Activated CD8-positive, alpha-beta memory T cell treated with anti-CD3 and anti-CD28 coated beads for 24 hours (primary cell): ENCODE measurements at places on chromosomes 2 and 18.

DNA sequence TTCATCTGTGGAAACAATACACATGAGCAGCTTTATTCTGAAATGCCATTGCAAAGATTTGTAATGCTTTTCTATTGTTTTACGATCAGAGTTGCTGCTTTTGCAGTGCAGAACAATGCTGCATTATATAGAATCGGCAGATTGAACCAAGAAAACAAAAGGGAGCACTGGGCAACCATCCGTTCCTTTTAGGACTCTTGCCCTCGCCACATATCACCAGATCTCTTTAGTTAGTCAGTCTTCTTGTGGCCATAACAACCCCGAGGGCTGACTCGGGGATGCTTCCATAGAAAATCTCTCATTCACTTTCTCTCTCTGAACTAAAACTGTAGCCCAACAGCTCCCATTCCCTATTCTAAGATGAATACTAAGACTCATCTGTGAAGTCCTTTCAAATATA lies 340.4 kb downstream of the NRXN1 start:
- DNase-seq = no peak

- no peak for DNase-seq
These were observed 511.5 kb downstream of the CNTNAP5 start for GRCh38 chr2:124536591-124536990.

GRCh38 chr2:233242231-233242927 lies 9.1 kb upstream of the ATG16L1 start:
- DNase-seq = no peak

GRCh38 chr2:126715111-126715510 lies 59.2 kb downstream of the GYPC start:
- no peak for DNase-seq

- no peak for DNase-seq
These were observed 180.3 kb upstream of the TACR1 start for GRCh38 chr2:75379476-75380210.

DNA sequence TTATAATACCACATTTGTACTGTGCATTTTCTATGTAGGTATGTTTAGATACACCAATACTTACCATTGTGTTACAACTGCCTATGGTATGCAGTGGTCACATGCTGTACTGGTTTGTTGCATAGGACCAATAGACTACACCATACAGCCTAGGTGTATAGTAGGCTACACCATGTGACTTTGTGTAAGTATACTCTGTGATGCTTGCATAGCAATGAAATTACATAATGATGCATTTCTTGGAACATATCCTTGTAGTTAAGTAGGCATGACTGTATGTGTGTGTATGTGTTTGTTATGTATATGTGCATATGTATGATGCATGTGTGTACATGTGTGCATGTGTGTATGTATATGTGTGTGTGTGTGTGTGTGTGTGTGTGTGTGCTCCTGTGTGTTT lies 157.6 kb downstream of the TDRD15 start:
- no peak for DNase-seq

GRCh38 chr2:37568565-37568964 lies 102.9 kb downstream of the CDC42EP3 start:
- no peak for DNase-seq

GRCh38 chr2:9110346-9110884 lies 96.2 kb upstream of the ASAP2 start:
- no peak for DNase-seq

DNA sequence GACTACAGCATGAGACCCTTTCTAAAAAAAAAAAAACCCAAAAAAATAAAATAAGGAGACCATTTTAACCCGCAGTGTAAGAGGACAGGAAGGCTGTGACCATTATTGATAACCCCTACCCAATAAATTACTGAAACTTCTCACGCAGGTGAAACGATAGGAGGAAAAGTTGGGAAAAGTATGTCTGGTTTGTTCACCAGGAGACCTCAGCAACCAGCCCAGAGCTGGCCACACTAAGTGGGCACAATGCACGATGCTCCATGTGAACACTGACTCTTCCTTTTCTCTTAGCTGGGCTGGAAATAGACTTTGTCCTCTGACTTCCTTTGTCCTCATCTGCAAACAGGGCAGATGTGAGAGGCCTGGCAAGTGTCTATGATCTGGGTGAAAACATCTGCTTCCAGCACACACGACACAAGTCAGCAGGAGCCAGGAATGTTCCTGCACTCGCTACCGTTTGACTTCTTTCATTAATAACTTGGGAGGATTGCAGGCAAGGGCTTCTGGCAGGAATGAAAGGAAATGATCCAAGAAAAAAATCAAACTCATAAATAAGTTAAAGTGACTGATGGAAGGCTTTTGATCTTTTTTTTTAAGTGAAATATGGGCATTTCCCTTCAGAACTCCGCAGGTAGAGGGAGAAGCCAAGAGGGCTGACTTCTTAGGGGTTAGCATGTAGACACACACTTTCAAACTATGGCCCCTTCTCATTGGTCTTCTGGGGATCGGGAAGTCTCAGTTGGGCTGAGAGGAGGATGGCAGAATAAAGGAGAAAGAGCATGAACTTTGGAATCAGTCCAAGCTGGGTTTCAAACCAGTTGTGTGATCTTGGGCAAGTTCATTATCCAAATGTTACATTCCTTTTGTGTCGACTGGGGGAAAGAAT lies 137.4 kb upstream of the MYCN start:
- no peak for DNase-seq

GRCh38 chr18:22018366-22018765 lies 151.0 kb upstream of the GATA6 start:
- no peak for DNase-seq

- no peak for DNase-seq
These were observed 17.4 kb downstream of the PLEKHB2 start for GRCh38 chr2:131122496-131122895.

DNA sequence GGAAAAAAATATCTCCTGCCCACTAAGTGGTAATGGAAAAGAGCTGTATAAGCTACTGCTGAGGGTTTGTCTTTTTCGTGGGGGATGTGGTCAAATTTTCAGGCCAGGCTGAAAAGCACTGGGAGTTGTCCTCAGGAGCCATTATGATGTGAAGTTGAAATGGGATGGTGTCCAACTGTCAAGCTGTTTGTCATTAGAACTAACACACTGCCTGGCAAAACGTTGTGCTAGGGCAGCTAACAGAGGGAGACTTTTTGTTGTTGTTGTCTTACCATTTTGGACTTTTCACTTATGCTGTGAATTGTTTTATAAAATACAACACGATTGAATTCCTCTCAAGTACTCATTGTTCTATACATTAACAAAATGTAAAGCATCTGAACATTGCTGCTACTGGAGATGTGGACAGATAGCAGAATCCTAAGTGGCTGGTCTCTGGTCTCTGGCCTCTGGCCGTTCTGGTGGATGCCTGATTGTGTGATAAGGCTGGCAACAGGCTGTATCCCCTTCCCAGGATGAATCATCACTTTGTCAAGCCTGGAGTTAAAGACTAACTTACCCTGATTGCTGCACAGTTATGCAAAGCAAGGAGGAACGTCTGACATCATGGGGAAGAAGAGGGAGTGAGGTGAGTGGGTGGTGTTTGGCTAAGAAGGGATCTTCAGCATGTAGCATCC lies 2.3 kb downstream of the MYO1B start:
- no peak for DNase-seq

GRCh38 chr2:72974436-72974754 lies 57.1 kb downstream of the EMX1 start:
- DNase-seq = no peak

GRCh38 chr18:75309564-75309963 lies 99.0 kb downstream of the TSHZ1 start:
- DNase-seq = no peak

- no peak for DNase-seq
These were observed at the start of gene SCG2 for GRCh38 chr2:223601932-223602666. Gene SCG2 (minus strand): TSS chr2:223602361. CDS start chr2:223599282, 3,079 bp downstream.

- DNase-seq = no peak
These were observed 15.0 kb downstream of the UBXN4 start for GRCh38 chr2:135756692-135757091.

DNA sequence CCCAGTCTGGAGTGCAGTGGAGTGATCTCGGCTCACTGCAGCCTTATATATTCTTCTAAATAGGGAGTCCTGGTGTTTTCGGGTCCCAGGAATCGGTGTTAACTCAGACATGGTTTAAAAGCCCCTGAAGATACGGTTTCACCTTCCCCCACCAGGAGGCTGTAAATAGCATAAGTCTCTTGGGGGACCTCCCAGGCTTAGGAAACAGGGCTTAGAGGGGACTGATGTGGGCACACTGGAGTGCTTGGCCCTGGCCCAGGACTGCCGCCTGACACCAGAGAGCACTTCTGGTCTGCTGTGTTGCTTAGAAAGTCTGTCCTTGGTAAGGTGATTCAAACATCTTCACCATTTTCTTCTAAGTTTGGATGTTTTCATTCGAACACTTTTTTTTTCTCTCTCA lies 39.7 kb upstream of the MAP4K4 start:
- DNase-seq = no peak

DNA sequence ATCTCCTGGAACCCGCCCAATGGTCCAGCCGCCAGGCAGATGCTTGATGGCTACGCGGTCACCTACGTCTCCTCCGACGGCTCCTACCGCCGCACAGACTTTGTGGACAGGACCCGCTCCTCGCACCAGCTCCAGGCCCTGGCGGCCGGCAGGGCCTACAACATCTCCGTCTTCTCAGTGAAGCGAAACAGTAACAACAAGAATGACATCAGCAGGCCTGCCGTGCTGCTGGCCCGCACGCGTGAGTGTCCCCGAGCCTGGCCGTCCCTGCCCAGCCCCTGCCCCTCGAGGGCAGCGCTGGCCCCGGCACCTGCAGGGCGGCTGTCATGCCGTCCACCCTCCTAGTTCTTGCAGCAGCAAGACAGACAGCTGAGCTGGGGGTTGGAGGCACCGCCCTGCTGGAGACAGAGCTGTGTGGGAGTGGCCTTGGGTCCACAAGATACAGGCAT lies 36.7 kb downstream of the MTERF4 start:
- no peak for DNase-seq

- DNase-seq = no peak
These were observed 138.6 kb upstream of the SIX3 start for GRCh38 chr2:44802777-44803424.

DNA sequence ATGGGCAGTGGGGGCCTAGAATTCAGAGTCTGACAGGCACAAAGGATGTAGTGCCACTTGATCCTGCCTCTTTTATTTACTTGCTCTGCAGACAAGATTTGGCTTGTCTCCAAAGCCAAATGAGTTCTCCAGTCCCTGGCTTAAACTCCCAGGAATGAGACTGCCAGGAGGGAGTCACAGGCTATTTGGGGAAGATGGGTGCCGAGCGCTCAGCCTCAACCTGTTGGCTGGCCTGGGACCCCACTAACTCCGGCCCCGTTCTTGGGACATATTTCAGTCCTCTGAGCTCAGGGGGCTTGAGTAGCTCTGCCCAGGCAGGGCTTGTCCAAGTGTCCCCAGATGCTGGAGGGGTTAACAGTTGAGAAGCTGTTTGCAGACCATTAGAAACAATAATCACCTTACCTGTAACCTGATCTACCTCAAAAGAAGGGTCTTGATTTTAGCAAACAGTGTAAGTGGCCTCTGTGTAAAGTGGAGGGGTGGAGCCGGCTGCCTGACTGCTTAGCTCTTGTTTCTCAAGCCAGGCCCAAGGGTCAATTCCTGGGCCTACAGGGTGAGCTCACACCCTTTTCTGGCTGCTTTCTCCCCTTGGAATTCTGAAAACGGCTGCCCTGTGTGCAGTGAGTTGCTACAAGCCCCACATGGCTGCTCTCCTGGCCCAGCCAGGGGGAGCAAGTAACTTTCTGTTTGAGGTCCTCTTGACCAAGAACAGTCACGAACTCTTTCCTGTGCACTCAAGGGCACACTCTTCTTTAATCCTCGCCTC lies 27.1 kb upstream of the FZD5 start:
- no peak for DNase-seq

DNA sequence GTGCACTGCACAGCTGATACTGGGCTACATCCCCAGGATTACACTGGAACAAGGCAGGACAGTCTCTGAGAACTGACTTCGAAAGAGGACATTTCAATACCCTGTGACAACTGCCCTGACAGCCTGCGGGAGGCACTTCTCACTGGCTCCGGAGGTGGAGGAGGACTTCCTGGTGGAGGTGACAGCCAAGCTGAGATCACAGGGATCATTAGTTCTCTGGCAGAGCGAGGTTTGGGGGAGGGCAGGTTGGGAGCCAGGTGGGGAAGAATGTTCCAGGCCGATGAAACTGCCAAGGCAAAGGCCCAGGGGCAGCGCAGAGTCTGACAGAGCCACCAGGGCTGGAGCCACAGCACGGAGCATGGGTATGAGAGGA lies 28.0 kb upstream of the NPAS2 start:
- no peak for DNase-seq

DNA sequence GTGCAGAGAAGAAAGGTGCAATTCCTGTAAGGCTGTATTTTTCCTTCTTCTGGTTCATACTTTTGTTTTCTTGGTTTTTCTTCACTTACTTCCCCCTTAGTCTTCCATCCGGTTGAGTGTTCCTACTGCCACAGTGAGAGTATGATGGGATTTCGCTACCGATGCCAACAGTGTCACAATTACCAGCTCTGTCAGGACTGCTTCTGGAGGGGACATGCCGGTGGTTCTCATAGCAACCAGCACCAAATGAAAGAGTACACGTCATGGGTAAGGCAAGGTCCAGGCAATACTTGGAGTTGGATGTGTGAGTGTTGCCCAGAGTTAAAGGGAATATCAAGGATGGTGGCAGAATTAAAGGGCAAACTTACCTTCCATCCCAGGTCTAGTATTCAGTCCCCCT lies 108.0 kb downstream of the DTNA start:
- DNase-seq = no peak

DNA sequence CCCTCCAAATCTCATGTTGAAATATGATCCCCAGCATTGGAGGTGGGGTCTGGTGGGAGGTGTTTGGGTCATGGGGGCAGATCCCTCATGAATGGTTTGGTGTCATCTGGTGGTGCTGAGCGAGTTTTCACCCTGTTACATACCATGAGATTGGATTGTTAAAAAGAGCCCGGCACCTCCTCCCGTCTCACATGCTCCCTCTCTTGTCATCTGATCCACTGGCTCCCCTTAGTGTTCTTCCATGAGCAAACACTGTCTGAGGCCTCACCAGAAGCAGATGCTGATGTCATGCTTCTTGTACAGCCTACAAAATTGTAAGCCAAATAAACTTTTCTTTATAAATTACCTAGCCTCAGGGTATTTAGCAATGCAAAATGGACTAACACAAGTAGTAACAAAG lies 405.0 kb upstream of the SLC39A10 start:
- no peak for DNase-seq

DNA sequence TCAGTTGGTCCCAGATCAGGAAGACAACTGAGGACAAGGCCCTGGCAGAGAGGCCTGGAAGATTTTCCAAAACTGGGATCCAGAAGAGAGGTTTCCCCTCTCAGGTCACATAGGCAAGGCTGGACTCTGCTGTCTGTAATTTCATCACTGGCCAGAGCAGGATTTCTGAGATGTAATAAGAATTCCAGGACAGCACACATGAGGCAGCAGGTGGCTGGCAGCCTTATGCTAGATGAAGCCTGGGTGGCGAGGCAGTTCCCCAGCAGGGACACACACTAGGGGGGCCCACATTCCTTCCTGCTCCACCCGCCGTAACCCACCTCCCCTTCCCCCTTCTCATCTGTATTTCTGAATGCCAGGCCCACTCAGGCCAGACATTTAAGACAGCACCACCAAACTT lies 98.6 kb downstream of the HNRNPLL start:
- no peak for DNase-seq
